GM23338 (cell line): ENCODE measurements at places on chromosomes 11 and 22.

DNA sequence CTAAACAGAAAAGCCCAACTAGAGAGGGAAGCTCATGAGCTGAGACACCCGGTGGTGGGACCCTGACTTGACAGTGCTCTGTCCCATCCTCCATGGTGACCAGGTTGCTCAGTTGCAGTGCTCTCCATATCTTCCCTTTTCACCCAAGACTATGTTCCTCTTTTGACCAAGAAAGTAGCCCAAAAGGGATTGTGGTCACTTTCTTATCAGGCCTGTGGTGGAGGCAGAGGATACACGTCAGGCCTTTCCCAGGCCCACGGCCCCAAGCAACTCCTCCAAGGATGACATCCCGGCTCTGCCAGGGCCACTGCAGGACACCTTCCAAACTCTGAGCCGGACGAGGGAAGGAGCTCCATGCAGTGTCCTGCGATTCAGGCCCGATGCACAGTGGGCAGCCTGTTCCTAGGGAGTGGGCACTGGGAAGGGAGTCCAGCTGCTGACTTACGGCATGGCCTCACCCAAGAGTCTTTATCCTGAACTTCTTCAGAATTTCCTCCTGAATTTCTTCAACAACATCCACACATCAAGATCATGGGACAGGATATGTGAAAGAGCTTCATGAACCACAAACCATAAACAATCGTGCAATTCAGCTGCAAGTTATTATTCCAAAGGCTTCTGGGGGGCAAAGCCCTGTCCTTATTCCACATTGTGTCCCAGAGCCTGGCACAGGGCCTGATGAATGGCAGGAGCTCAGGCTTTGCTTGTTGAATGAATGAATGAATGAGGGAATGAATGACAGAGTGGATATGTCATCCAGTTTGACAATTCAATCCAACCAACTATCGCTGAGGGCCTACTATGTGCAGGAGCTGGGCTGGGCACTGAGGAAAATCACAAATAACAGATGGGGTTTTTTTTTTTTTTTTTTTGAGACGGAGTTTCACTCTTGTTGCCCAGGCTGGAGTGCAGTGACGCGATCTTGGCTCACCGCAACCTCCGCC, 36.0 kb upstream of the MYH9 start:
- DNase-seq, result peak; percentile 38

DNA sequence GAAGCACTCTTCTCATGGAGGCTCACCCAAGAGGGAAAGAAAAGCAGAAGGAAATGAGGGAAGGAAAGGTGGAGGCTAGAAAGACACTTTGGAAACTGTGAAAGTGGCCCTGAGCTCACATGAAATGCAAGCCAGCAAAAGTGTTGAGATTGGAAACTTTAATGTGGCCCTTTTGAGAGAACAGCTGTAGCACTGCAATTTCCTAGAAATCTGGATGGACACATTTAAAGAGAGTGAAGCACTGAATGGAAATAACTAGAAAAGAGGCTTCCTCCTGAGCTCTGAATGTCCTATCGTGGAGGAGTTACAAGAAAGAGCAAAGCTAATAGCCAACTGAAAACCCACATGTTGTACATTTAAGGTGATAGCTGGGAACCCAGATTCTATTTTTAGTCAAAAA, 56.0 kb downstream of the LIF start:
- DNase-seq, result no peak

DNA sequence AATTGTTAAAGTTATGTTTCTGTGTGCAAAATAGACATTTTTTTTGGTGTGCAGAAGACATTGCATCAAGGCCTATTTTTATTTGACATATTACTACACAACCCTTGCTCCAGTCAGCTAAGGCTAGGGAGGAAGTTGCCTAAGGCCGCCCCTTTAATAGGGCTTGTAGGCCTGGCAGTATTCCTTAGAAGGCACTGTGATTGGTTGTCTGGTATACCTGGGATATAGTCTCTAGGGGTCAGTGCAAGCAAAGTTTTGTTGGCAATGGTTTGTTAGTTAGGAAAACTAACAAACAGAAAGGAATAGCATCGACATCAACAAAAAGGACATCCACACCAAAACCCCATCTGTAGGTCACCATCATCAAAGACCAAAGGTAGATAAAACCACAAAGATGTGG, 16.9 kb downstream of the CCDC15 start:
- DNase-seq, result peak; percentile 78

DNA sequence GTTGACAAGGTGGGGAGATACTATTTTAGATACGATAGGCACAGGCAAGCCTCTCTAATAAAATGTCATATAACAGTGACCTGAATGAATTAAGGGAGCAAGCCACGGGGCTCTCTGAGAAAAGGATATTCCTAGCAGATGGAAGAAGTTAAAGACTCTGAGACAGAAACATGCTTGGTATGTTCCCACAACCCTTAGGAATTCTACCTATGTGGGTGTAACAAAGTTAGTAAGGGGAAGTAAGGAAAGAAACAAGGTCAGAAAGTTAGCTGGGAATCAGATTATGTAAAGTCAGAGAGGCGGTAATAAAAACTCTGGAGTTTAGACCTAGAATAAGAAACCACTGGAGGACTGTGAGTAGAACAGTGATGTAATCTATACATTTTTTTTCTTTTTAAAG, 59.7 kb upstream of the GDPD4 start:
- peak; percentile 79 for DNase-seq

DNA sequence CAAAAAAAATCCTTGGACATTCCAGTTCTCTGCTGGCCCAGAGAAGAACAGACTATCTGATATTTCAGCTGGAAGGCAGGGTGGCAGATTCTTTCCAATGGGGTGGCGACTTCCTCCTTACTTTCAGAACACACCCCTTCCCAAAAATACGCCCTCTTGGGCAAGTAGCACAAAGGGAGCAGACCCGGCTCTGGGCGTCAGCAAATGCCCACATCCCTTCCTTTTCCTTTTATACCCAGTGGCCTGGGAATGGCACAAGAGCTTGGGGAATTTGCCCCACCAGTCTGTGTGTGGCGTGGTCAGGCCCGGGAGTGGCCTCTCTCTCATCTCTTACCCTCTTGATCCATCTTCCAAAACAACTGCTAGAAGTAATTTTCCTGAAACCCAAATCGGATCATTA, 33.0 kb upstream of the NUP160 start:
- peak; percentile 9 for DNase-seq

DNA sequence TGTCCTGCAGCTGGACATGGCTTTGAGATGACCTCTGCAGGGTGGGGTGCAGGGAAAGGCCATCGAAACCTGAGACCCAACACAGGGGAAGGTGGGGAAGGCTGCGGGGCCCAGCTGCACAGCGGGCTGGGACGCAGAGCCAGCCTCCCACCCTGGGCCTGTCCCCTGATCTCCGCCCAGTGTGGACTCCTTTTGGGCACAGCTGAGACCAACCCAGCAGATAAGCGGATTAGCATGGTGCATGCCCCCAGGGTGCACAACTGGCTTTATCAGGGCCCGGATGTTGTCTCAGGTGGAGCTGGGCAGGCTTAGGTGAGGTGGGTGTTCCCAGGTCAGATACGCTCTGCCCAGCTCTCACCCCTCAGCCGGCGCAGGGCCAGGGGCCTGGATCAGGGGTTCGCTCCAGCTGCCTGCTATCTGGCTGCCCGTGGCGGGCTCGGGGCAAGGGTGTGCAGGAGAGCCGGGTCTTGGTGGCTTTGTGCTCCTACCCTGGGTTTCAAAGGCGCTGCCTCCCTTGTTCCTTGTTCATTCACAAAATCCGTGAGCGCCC, 28.1 kb upstream of the MUC5AC start:
- DNase-seq, result no peak

- DNase-seq, result no peak
Observed at GRCh38 chr11:118033443-118033842, 43.4 kb upstream of the TMPRSS4 start.

GRCh38 chr11:3105791-3106735, 48.8 kb upstream of the CARS1 start:
- no peak for DNase-seq

DNA sequence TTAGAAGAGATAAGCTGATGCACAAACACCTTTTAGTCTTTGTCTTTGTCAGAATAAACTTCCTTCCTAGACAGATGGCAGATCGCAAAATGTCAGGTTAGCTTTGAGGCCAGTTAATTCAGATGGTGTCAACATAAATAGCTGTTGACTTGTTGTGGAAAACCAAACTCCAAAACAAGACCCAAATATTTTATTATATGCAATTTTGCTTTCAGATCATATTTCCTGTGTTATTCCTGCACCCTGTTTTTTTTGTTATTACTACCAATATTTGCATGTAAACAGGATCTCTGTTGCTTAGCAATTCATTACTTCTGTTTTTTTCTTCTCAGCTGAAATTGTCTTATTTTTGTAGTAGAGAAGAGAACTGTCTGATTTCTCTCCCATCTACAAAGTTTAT, 316.0 kb downstream of the ETS1 start:
- no peak for DNase-seq

DNA sequence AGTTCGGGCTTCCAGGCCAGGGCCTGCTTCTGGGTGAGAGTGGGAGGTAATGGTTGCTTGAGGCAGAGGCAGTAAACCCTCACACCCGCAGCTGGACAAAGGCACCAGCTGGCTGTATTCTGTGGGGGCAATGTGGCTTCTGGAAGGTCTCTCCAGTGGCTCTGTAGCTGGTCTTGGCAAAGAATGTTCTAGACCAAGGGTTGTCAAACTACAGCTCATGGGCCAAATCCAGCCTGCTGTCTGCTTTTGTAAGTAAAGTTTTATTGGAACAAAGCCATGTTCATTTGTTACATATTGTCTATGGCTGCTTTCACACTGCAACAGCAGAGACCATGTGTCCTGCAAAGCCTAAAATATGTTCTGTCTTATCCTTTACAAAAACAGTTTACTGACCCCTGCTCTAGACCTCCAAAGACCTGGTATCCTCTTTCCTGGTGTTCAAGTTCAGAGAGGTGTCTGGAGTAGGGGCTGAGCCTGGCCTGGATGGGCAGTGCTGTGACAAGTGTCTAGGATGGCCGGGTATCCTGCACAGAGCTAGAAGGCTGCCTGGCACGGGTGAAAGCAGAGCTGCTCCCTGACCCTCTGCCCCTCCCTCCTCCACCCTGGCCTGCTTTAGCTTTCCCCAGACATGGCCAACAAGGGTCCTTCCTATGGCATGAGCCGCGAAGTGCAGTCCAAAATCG, 3.4 kb downstream of the TAGLN start:
- no peak for DNase-seq

DNA sequence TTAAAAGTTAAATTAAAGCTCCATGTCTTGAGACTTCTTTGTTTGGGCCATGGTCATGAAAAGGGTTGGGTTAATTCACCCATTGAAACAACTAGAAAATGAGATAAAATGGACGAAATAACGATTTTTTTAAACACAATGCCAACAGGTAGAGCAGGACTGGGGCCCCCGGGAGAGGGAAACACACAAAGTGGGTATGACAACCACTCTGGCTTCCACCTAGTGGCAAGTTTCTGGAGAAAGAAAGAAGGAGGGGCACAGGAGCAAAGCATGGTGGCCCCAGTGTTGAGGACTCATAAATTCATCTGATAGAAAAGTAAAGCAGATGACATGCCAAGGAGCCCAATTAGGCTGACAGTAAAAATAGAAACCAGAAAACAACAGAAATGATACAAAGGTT, 68.4 kb downstream of the MYEOV start:
- peak; percentile 23 for DNase-seq

DNA sequence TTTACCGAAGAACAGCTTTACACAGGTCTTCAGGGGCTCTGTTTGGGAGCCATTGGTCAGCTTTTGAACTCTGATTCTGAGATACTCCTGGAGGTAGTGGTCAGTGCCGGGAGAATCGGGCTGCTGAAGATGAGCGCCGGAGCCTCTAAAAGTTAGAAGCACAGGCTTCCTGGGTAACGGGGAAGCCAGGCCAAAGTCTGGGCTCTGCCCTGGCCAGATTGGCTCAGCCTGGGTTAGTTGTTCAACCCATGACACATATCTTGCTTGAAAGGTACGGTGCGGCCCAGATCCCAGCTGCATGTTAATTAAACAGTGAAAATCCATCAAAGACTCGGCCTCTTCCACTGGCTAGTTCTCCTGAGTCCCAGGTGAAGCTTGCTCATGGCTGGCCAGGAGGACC, 18.0 kb downstream of the PARVA start:
- DNase-seq, result no peak

DNA sequence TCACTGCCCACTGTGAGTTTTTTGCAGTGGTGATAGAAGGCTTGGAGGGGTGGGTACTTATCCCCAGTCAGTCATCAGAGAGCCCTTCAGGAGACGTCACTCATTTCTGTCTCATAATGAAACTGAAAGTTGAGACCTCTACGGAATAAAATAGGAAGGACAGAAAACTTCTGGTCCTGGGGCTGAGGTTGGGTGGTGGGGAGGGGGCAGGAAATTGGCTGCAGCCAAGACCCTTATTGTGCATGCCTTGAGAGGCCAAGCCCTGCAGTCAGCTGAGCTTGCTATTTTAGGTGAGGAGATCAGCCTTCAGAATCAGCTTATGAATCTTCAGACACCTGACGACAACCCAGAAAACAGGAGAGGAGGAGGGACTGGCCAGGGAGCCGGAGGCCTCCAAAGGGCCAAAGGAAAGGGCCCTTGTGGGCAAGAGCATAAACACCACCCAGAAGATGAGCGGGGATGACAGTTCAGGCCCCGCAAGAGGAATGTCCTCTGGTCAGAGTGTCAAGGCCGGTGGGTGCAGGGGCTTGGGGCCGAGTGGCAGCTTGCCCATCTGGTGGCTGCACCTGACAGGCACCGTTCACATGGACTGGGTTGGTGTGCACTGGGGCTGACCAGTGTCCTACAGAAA, 17.9 kb upstream of the ADA2 start:
- no peak for DNase-seq

GRCh38 chr22:41417622-41418390, 28.8 kb downstream of the TOB2 start:
- DNase-seq, result no peak
